ENCODE measurements at places on chromosomes 3 and 15.

- DNase-seq = no peak
Observed at GRCh38 chr15:74937272-74937589, 642 bp downstream of the COX5A start.

DNA sequence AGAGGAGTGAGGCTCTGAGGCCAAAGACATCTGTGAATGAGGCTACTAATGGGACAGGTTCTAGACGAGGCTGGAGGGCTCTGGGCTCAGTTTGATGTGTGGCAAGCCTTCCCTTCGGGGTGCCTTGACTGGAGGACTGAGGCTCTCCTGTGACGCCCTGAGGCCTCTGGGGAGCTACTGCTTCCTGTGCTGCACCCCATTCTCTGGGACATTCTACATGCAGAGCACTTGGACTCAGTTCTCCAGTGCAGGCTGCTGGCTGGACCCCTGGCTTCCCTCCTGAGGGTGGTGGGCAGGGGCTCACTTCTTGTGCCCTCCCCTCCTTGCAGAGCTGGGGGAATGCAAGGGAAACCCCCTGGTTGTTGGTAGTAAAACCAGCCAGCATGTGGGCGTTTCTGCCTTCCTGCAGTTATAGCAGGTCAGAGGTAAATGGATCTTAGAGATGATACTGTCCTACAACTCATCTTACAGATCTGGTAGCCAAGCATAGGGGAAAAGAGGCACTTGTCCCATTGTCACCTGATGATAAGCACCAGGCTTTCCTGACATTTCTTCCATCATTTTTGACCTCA, 133.3 kb downstream of the CHDH start:
- no peak for DNase-seq

- no peak for DNase-seq
Observed at GRCh38 chr3:123750659-123751420, 133.3 kb downstream of the MYLK start.

DNA sequence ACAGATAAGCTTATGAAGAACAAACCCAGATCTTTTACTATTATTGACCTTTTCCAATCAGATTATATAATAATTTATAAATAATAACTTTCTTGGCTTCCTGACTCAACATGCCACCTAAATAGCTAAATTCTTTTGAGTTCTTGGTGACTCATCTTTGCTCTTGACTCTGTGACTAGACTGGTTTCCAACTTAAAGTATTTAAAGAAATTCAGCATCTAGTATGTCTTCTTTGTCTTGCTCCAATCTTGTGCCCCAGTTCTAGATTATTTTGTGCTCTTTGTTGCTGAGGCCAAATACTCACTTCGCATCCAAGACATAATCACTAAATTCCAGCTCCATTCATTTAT, 483.2 kb upstream of the TBL1XR1 start:
- no peak for DNase-seq

GRCh38 chr3:37447732-37448131, 273.4 kb upstream of the LRRFIP2 start:
- no peak for DNase-seq

GRCh38 chr3:57948781-57949242, 59.4 kb upstream of the FLNB start:
- DNase-seq = no peak

- DNase-seq = no peak
Observed at GRCh38 chr15:99307735-99308134, 56.5 kb downstream of the LRRC28 start.

DNA sequence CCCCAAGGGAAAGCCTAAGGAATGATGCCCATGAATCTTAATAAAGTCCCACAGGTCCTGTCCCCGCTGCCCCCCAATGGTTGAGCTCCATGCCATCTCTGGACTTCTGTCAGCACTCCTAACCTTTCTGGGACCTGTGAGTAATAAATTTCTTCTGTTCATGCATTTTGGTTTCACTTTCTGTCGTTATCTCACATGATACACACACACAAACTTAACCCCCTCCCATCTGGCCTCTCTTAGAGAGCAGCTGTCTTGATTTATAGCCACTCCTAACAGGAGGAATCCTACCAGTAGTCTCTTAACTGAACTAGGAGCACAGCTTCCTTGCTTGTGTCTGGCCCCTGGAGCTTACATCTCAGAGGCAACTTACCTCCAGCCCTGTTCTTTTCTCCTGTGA, 82.7 kb upstream of the SELENOK start:
- DNase-seq = no peak

DNA sequence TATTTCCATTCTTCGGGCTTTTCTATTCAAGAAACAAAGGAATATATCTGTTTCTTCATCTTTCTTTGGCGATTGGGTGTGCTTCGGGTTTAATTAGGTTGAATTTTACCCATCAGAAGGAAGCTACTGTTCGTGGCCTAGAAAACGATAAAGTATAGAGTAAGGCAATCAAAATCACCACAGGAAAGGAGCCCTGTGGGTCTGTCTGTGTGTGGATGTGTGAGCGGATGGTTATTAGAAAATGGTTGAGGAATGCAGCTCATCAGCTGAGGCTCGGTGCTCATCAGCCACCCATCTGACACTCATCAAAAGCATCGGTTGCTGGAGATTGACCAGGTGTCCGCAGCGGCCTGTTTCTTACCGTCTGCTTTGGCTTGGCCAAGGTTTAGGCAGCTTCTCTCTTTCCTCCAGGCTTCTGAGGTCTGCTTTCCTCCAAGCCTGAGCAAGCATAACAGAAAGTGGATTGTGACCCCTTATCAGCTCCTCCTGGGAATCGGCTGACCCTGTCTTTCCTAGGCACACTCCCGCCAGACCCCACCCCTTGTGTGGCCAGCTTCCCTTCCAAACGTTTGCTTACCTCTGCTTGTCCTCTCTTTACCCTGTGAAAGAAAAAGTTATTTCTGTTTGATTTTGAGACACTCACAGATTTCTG, 17.6 kb upstream of the ISLR start:
- no peak for DNase-seq

GRCh38 chr3:56456117-56456516, 12.2 kb downstream of the ERC2 start:
- no peak for DNase-seq

DNA sequence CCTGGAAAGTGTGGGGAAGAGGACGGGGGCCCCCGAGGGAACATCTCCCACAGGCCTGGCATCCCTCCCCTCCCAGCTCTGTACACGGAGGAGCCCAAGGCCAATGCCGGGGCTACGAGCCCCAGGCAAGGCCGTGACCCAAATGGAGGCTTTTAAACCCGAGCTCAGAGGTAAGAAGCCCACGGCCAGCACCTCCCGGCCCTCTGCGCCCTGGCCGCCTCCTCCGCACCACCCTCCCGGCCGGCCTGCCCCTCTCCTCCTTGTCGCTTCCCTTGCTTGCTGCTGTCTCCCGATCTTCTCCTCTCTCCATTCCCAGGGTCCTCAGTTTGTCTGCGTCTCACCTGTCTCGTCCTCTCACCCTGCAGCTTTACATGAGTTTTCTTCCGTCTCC, 1.3 kb downstream of the MUC4 start:
- DNase-seq = no peak
